Mucosa of gallbladder (tissue), 1 donor: ENCODE measurements at places on chromosomes 5 and 9. TPM values are rescaled to one million over a fixed set of nuclear protein-coding genes. Genes with fewer than 3 reads are reported as not detected.

PLPP7 gene
- 7.2 TPM for total RNA-seq

DNA sequence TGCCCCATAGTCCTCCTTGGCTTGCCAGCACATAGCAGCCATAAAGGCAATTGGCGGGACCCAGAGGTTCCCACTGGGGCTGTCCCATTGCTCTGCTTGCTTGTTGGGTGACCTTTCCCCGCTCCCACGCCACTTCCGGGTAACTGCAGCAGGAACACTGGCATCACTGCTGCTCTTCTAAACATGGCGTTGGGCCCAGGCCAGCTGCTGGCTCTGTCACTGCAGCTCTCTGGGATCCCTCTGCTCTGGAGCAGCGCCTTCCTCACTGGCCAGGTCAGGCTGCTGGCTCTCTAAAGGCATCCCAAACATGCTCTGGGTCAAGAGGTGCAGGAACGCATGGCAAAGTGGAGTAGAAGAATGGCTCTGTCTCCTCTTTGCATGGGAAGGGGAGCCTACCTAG, 92.9 kb downstream of the DRD1 start:
- no peak for DNase-seq

DNA sequence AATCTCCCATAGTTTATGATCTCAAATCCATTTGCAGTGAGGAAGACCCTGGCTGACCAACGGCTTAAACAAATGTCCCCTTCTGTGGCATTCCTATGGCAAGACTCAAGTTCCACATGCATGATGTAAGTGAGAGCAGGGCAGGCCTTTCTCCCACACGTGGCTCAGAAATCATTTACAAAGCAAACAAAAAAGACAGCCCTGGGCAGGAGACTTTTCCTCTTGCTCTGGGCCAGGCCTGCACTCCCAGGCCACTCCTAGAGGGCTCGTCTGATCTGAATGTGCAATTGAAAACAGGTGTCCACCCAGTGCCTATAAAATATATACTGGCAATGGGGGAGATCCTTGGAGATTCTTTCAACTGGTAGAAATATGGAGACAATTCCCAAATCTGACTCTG, 123.1 kb downstream of the DMRT2 start:
- DNase-seq: peak; percentile 50

SOX30 gene
- 0.09 TPM for total RNA-seq
